ENCODE measurements at places on chromosomes 6 and 20.

DNA sequence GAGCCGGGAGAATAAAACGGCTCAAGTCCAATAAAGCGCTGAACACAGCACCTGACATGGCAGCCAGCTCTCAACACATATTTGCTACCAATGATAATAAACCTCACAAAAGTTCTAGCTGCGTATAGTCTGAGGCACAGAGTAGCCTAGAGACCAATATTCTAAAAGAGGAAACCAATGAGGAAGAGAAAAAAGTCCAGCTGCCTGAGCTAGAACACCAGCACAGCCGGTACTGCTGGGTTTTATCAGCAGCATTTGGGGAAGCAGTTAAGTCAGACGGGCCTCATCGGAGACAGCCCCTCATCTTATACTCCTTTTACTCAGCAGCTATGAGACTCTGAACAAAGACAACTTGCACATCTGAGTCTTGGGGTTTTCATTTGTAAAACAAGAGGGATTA, 2.4 kb upstream of the RTF2 start:
- peak; percentile 37 for DNase-seq

DNA sequence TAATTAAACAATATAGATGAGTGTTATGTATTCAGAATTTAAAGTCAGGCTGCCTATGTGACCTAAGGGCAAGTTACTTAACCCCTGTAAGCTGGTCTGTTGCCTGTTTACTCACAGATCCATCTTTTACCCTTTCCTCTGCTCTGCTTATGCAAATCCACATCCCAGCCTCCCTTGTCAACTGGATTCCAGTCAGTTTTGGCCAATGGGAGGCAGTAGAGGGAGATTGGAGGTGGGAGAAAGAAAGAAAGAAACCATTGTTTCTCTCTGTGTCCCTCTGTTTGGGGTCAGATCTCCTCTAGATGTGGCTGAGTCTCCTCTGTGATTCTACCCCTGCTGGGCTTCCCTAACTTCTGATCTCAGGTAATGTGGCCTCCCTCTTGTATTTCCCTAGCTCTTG, 266.8 kb upstream of the PLN start:
- no peak for DNase-seq

- no peak for DNase-seq
These were observed 280.5 kb upstream of the OPRM1 start for GRCh38 chr6:153758516-153758915.

- DNase-seq: no peak
These were observed 122.8 kb upstream of the COL21A1 start for GRCh38 chr6:56370127-56370540.

- no peak for DNase-seq
These were observed 19.9 kb upstream of the MUC21 start for GRCh38 chr6:30963641-30964040.

DNA sequence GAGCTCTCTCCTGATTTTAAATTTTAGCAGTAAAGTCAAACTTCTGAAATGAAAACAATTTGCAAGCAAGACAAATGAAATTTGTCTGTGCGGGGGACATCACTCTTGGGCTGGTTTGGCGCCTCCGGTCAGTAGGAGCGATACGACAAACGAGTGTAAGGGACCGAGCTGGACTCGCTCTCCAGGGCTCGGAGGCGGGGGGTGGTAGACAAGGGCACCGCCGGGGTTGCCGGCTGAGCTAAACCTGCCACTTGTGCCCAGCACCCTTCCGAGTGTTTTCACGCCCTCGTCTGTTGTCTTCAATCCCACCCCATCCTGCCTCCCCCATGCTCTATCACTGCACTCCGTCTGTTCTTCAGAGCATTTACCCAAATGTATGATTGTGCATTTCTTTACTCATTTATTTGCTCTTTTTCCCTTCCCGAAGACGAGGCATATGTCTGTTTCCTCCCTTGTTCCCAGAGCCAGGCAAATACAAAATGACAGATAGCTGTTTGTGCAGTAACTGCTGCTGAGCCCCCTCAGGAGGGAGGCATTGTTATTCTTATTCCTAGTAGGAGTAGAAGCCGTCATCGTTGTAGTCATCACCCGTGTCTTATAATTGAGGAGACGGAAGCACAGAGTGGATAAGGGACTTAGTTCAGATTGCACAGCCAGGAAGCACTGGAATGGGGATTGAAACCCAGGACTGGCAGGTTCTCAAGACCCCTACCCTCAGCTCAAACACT, 62.8 kb upstream of the APCDD1L start:
- no peak for DNase-seq

GRCh38 chr6:128517124-128517523, 3.3 kb downstream of the PTPRK start:
- no peak for DNase-seq

DNA sequence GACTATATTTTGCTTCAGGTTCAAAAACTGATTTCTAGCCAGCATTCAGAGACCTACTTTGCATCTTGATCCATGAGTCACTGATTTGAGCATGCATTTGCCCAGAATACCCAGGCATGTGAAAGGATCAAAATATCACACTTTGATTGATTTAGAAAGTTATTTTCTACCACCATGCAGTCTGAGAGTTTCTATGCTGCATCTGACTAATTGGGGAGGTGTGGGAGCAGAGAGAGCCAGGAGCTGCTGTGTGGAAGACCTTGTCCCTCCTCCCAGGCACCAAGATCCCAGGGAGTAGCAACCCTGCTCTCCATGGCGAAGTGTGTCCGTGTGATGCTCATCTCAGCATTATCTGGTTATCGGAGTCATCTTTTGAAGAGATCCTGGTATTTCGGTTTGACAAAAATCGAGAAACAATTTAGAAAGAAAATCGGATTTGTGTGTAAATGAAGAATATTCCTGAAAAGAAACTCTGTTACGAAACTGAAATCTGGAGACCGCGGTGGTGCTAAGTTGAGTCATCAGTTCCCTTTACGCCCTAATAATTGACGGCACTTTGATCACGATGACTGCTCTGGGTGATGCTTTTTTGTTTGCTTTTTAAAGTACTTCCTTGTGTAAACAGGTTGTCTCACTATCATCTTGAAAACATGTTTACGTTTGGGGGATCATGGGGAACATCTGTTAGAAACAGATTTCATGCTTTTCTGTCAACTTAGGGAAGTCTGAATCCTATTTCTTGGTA, 193.4 kb downstream of the BACH2 start:
- peak; percentile 46 for DNase-seq

- DNase-seq: no peak
These were observed 165.0 kb upstream of the STMND1 start for GRCh38 chr6:16936893-16937292.

DNA sequence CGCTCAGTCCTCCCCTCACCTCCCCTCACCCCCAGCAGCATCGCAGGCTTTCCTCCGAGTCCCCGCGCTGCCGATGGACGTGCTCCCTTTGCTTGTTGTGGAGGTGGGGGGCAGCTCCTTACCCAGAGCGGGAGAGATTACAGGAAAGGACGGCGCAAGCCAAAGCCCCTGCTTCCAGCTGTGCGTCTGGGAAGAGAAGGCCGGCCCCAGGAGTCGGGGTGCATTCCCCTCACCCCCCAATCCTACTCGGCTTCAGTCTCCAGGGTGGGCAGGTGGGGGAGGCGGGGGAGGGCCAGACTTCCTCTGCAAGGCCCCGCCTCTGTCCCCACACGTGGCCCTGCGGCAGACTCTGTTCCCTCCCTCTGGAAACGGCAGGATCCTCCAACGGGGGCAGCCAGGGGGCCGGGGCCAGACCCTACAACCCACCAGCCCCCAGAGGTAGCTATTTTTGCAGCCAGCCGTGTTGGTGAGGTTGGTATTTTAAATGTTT, 43.6 kb downstream of the NTSR1 start:
- DNase-seq: no peak

DNA sequence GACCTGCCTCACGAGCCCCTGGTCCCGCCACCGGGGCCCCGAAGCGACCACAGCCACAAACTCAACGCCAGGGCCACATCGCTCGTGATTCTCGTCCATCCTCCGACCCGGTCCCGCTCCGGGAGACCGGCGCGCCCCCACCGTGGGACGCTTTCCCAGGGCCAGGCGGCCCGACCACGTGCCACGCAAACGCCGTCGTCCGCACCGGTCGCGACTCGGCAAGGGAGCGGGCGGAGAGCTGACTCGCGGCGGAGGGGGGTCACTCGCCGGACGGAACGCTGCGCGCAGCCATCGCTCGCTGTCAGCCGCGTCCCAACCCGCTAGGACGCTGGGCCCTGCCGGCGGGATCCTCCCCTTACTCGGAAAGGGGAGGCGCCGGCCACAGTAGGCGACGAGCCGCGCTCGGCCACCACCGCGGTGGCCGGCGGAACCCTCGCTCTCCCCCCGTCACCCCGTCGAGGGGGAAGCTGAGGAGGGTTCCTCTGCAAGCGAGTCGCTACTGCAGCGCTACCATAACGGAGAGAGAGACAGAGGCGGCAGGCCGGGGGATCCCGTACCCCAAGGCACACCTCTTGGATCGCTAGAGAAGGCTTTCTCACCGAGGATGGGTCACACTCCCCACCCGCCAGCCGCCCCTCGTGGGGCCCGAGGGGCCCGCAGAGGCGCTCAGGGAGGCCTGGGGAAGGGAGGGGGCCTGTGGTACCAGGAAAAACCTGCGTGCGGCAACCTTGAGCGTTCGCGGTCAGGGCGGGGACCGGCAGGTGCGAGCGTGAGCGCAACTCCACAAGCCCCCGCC, 511.8 kb upstream of the ZNF337 start:
- DNase-seq: peak; percentile 61

GRCh38 chr20:11556410-11556809, 361.3 kb upstream of the BTBD3 start:
- no peak for DNase-seq

GRCh38 chr6:37680668-37681067, 17.0 kb downstream of the MDGA1 start:
- no peak for DNase-seq

DNA sequence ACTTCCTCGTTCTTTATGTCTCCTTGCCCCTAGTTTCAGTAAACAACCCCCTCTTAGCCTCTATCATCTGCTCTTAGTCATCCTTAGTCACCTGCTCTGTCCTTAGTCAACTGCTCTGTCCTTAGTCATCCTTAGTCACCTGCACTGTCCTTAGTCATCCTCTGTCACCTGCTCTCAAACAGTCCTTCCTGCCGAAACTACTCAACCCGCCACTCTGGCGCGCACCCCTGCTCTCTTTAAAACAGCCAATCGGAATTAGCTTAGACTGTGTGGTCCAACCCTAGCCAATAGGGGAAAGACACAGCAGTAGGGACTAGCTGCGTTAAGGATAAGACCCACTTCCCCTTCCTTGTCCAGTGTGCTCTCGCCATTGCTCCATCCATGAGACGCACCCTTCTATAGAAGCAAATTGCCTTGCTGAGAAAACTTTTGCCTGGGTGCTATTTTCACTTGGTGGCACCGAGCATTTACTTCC, 73.9 kb downstream of the BACH2 start:
- no peak for DNase-seq

DNA sequence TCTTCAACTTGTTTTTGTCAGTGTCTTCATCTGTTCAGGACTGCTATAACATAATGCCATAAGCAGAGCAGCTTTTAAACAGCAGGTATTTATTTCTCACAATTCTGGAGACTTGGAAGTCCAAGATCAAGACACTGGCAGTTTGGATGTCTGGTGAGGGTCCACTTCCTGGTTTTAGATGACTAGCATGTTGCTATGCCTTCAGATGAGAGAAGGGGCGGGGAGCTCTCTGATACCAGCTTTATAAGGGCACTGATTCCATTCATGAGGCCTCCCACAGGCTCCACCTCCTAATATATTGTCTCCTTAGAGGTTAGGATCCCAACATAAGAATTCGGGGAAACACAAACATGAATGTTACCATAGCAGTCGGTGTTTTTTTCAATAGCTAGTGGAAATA, 52.9 kb downstream of the FAM83B start:
- no peak for DNase-seq

GRCh38 chr6:90159452-90159851, 137.2 kb downstream of the BACH2 start:
- no peak for DNase-seq

- no peak for DNase-seq
These were observed 26.3 kb downstream of the FAM50B start for GRCh38 chr6:3875486-3875885.

DNA sequence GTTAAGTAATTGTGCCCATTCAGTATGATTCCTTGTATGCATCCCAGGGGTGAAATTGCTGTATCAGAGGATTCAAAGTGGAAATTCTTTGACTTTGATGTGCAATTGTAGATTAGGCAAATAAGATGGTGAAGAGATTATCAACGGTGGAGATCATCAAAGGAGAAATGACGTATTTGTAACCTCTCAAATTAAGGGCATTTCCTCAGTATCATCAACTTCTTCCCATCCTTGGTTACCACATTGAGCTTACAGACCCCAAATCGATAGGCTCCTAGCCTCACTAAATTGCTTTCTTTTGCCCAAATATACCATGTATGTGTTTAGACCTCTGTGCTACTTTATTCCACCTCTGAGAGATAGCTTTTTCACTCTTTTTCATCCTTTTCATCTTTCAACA, 213.1 kb upstream of the ZFP64 start:
- peak; percentile 55 for DNase-seq

DNA sequence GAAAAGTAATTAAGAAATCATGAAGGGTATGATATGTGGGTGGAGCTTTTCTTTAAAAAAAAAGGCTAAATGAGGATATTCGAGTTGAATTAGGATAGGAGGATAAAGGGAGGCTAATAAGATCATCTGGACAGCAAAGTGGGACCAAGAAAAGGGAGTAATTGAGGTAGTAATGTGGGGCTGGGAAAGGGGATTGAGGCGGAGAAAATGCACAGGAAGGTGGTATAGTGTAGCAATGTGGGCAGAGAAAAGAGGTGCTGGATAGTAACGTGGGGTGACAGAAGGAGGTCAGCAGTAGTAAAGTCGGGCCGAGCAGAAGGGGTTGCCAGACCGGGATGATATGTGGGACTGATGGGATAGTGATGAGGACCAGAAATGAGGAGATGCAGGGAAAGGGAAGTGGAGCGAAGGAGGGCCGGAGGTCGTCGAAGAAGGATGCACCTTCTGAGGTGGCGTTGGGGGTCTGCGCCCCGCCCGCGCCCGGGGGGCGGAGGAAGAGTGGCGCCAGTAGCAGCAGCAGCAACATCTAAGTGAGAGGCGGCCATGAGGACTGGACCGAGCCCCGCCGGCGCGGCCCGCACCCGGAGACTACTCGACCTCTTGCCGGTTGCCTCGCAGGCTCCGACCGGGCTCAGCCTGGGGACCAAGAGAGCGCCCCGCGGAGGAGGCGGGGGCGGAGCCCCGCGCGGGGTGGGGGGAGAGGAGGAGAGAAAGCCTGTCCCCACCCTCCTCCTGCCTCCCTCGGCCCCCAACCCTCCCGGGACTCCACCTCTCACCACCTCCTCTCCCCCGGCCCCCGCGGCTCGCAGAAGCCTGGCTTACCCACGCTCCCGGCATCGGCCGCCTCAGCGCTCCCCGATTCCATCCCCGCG, 887 bp downstream of the GABBR1 start:
- DNase-seq: peak; percentile 74

- DNase-seq: no peak
These were observed 211.8 kb upstream of the CITED2 start for GRCh38 chr6:139586273-139586672.
